ENCODE measurements at places on chromosomes 11 and 22.

GRCh38 chr11:66857234-66857926, 516 bp downstream of the LRFN4 start:
- no peak for DNase-seq

- no peak for DNase-seq
These were observed 33.1 kb downstream of the EHF start for GRCh38 chr11:34653851-34654482.

DNA sequence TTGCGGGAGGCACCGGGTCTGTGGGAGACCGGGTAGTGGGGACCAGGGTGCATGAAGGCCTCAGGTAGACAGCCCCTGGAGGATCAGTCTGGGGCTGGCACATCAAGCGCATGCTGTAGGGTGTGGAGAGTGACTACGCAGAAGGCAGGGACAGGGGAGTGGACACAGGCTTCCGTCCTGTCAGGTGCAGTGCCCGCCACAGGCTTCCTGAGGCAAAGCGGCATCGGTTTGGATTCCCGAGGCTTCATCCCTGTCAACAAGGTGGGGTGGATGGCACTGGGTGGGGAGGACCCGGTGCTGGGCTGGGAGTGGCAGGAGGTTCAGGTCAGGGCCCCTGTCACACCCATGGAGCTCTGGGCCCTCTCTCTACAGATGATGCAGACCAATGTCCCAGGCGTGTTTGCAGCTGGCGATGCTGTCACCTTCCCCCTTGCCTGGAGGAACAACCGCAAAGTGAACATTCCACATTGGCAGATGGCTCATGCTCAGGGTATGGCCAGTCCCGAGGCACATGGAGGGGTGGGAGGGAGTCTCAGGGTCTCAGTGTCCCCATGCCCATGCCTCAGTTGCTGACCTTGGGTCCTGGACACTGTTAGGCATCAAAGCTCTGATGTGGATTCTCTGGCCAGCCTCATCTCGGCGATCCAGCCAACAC, 4.5 kb upstream of the LZTR1 start:
- no peak for DNase-seq

GRCh38 chr11:28100665-28101064, 7.3 kb downstream of the KIF18A start:
- DNase-seq, result no peak

DNA sequence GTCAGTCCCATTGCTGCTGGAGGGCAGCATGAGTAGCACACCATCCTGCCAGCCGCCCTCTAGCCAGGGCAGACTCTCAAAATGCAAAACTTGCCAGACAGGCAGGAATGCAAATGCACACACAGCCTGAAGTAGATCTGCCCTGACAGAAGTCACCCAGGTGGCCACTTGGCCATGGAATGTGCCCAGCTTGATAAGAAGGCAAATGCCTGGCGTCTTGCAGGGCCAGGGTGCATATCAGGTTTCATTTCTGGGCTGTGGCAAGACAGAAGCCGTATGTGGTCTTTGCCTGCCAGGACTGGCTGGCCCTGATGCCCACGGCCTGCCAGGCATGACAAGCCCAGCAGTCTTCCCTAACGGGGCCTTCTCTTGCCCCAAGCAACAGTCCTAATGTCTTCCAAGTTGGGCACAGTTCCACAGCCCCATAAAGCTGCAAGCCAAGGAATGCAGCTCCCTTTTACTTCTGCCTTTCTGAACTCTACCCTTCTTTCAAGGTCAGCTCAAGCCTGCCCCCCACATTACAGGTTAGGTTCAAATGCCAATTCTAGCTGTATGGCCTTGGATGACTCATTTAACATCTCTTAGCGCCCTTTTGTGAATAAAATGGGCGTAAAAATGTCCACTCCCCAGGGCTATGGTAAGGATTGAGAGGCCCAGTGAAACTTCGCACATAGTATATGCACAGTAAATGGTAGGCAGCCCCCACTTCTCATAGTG, 29.7 kb downstream of the POU2AF3 start:
- DNase-seq, result no peak

GRCh38 chr11:119000906-119001305, 3.0 kb downstream of the CENATAC start:
- DNase-seq, result no peak

DNA sequence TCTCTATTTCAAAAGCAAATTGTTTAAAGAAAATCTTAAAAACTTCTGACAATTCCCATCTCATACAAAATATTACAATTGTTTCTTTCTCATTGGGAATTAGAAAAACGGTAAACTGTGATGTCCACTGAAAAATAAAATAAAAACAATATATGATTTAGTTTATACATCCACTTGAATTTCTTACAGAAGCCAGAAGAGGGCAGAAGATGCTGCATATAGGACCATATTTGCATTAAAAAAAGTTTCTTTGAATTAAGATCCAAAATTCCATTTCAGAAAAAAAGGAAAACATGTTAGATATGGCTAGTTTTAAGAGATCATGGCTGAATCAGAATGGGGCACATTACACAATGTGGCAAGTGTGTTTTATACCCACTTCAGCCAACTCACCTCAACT, 39.3 kb upstream of the LRRC4C start:
- no peak for DNase-seq

DNA sequence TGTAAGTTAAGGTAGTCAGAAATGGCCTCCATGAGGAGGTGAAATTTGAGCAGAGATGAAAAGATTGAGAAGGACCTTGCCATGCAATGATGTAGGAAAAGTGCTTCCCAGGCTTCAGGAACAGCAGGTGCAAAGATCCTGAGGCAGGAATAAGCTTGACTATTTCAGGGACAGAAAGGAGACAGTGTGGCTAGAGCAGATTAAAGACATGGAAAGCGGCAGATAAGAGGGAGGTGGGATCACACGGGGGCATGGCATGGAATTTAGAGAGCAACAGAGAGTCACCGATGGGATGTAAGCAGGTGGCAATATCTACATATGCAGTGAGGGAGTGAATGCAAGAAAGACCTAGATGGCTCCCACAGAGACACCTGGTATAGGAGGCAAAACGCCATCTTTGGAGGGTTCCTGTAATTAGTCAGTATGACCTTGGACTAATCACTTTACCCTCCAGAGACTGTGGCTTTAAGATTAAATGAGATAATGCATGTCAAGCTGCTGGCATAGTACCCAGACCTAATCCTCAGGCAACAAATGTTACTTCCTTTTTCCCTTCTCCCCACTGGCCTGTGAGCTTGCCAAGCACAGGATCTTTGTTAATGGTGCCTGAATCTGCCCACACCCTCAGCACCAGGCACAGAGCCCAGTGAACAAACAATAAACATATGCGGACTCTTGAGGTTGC, 24.6 kb upstream of the ACER3 start:
- DNase-seq, result no peak

GRCh38 chr11:123183391-123184099, 11.5 kb downstream of the CLMP start:
- no peak for DNase-seq

DNA sequence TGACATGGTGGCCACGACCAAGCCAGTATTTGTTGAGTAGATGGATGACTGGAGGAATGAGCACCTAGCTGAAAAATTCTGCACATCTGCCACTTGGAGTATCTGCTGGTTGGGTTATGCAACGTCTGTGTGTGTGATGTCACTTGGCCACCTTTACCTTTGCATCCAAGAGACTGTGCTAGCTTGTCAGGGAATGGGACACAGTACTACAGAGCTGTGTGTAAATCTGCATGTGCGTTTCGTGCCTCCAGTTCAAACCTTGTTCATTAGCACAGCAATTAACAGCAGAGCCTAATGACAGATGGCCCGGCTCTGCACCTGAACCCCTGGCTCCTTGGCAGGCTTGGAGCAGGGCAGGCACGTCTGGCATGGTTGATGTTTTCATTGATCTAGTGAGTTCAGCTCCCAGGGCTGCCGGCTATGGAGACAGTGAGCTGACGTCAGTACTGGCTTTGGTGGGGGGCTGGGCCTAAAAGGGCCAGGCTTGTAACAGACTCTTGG, 188.4 kb upstream of the NAV2 start:
- DNase-seq, result no peak

DNA sequence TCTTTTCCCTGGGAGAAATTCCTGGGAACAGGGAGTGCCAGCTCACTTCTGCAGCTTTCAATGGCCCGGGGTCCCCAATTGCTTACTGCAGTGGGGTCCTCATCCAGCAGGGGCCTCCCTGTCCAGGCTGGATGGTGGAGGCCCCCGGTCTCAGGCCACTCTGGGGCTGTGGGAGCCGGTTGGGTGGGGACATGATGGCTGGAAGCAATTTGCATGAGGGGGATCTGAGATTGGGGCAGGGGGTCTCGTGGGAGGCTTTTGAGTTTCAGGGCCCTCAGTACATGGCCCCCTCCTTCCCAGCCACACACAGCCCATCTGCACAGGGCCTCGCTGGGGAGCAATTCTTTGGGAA, 25.2 kb downstream of the MRGPRD start:
- no peak for DNase-seq

- DNase-seq, result no peak
These were observed 7.4 kb upstream of the CLMP start for GRCh38 chr11:123202155-123203151.

DNA sequence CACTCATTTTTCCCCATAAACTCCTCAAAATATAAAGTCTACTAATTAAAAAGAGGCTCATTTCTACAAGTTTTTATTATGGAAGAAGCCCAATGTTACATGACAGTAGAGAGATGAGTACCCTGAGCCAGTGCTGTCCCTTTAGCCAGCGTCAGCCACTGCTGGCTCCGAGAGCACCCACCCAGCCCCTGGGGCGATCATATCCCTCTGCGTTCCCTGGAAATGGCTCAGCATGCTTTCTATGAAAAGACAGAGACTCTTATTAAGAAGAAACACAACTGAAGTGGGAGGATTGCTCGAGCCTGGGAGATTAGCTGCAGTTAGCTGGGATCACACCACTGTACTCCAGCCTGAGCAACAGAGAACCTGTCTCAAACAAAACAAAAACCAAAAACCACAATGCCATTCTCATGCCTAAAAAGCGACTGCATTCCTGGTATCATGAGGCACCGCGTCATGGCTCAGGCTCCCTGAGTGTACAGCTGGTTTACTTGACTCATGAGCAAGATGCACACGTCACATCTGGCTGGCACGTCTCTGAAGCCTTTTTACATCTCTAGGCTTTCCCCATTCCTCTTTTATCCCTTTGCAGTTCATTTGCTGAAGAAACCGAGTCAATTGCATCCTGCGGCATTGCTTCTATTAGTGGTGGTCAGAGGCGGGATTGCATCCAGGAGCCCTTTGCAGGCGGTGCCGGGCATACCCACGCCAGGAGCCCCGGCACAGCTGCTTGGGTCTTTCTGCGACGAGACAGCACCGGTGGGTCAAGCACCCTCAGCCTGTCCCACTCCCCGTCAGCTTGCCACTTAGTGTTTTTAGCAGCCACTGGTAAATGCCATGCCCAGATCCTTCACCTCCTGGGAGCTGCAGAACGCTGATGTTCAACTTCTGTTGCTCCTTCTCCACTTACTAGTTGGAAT, 119.9 kb downstream of the CTTN start:
- DNase-seq, result no peak

DNA sequence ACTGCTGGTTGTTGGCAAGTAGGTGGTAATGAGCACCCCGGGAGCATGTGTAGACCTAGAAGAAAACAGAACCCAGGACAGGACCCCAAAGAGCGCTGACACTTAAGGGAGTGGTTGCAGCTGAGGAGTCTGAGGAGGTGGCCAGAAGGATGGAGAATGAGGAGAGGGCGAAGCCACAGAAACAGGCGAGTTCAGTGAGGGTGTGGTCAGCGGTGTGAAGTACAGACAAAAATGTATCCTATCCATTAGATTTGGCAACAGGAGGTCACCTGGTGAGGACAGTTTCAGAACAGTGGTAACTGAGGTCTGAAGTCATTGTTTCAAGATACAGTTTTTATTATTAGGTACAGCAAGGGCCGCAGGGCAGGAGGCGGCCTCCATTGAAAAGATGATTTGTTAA, 8.6 kb upstream of the THY1 start:
- no peak for DNase-seq

- peak; percentile 80 for DNase-seq
These were observed at the start of gene UPK3A for GRCh38 chr22:45284705-45285262. UPK3A (plus strand) TSS chr22:45284949; CDS start chr22:45285014, 65 bp downstream.

- DNase-seq, result no peak
These were observed 362.4 kb downstream of the LARGE1 start for GRCh38 chr22:33557836-33558235.

- no peak for DNase-seq
These were observed 13.7 kb upstream of the TCF20 start for GRCh38 chr22:42284202-42284591.

DNA sequence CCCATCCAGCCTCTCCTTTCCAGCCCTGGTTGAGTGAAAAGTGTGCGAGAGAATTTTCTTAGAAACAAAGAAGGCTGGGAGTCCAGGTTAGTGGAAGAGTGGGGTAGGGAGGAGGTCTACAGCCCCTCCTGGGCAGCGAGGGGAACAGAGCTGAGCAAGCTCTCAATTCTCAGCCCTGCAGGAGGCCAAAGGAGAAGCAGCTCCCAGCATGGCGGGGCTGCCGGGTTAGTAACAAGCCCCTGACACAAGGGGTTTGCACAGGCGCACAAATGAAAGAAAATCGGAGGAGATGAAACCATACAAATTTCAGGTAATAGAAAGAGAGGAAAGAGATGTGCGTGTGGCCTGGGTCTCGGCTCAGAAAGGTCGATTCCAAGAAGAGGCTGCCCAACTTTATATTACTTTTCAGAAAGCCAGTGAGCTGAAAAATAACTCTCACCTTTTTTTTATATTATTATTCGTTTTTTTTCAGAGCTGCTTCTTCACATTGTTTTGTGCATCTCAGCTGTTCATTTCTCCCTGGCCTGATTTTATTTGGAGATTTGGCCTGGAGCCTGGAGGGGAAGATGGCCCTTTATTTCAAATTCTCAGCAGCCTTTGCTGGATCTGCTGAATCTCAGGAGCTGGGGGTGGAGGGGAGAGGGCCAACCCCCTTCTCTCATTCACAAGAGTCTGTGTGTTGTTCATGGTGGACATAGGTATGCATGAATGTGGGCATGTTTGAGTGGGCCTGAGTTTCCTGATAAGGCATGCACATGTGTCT, 583.2 kb downstream of the BUD13 start:
- no peak for DNase-seq

DNA sequence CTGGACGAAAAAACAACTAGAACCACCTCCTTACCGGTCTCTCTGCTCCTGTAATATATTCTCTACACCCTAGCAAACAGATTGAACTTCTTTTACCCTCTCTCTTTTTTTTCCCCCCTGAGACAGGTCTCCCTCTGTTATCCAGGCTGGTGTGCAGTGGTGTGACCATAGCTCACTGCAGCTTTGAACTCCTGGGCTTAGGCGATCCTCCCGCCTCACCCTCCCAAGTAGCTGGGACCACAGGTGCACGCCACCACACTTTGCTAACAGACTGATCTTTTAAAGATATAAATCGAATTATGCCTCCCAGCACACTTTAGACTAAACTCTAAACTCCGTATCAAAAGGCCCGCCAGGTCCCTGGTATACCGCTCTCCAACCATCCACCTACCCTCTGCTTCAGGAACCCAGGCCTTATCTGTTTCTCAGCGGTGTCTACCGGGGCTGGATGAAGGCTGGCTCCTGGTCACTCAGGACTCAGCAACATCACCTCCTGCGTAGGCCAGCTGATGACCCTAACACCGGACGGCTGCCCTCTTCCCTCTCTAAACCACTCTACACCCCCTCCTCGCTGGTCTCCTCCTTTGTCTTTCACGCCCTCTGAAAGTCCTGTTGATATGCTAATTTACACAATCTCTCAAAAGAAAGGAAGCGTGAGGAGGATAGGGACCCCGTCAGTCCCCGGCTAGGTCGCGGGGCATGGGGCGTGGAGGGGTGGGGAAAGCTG, 745 bp downstream of the C22orf39 start:
- no peak for DNase-seq

- DNase-seq, result no peak
These were observed 70.9 kb downstream of the CCDC34 start for GRCh38 chr11:27291954-27292636.

All from activated CD8-positive, alpha-beta memory T cell treated with anti-CD3 and anti-CD28 coated beads, Interleukin-2, amount 50 U/mL, for 48 hours (primary cell).